T-cell (primary cell): ENCODE measurements at places on chromosomes 7 and 10. TPM values are rescaled to one million over a fixed set of nuclear protein-coding genes. Genes with fewer than 3 reads are reported as not detected.

GRCh38 chr7:3922175-3922635 is 621.2 kb downstream of the SDK1 start:
- no peaks in the 10 kb centered on the region for H3K4me1 ChIP-seq
- H3K27me3 ChIP-seq, result peaks cover 8% of the 10 kb centered on the region
- no peak overlapping the region for H3K27ac ChIP-seq
- no peaks in the 10 kb centered on the region for H3K36me3 ChIP-seq
- DNase-seq, result no peak
- no peak overlapping the region for H3K4me3 ChIP-seq

- no peak overlapping the region for H3K4me3 ChIP-seq
- no peaks in the 10 kb centered on the region for H3K36me3 ChIP-seq
- H3K27ac ChIP-seq, result no peak overlapping the region
- no peaks in the 10 kb centered on the region for H3K4me1 ChIP-seq
- no peaks in the 10 kb centered on the region for H3K27me3 ChIP-seq
Observed at GRCh38 chr7:154985230-154985629, 17.7 kb downstream of the PAXIP1 start.

- H3K27me3 ChIP-seq, result no peaks in the 10 kb centered on the region
- H3K4me1 ChIP-seq, result no peaks in the 10 kb centered on the region
- H3K36me3 ChIP-seq, result no peaks in the 10 kb centered on the region
- DNase-seq, result no peak
- no peak overlapping the region for H3K4me3 ChIP-seq
Observed at GRCh38 chr7:96648784-96649183, 60.9 kb downstream of the SEM1 start.

DNA sequence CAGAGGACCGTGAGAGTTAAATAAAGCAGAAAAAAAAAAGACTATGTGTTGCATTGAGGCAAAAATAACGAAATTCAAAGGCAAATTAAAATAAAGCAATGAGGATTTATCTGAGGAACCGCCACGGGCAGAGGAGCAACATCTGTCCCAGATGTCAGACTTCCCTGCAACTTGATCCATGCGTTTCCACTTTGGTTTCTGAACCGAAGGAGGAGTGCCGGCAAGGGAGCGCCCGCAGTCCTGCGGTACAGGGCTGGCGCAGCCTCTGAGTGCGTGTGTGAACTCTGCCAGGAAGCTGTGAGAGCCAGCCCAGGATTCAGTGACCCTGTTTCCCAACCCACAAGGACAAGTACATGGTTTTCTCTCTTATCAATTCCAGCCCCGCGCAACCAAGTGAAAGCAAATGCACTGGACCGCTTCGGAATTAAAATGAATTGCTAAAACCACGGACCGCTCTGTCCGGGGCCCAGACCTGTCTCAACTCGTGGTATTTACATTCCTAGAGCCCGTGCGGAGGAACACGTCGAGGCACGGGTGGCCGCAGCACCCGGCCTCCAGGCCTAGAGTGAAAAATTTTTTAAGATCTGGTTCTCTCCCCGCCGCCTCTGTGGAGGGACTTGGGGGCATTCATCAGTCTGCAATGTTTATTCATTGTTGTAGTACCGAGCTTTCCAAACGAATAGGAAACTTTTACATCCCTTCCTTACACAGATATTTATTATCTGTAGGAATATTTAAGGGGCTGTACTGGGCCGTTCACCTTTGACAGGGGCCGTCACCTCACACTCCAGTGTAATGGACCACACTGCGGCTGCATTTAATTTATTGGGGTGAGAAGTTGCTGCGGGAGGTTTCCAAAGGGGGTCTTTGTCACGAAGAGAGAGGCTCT is 291.5 kb upstream of the NFE2L3 start:
- DNase-seq, result no peak
- H3K4me1 ChIP-seq, result peaks cover 4% of the 10 kb centered on the region
- H3K4me3 ChIP-seq, result no peak overlapping the region
- no peaks in the 10 kb centered on the region for H3K36me3 ChIP-seq
- peaks cover 68% of the 10 kb centered on the region for H3K27me3 ChIP-seq
- H3K27ac ChIP-seq, result no peak overlapping the region

DNA sequence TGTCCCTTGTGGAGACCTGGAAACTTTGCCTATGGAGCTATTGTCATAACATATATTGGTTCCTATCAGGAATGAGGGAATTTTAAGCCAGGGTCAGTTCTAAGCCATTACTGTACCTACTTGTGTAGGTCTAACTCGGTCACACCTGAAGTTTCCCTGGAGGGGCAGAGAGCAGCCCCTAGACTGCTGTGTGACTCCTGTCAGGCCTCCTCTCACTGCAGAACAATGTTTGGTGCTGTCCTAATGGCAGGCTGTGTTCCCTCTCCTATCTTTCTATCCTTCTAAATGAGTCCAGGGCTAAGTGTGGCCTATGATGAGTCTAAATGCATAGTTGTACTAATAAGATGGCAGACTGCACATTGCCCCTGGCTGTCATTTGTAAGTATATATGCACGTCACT is 14.2 kb downstream of the MBL2 start:
- H3K4me1 ChIP-seq, result no peaks in the 10 kb centered on the region
- no peaks in the 10 kb centered on the region for H3K27me3 ChIP-seq
- DNase-seq, result no peak
- no peak overlapping the region for H3K4me3 ChIP-seq
- no peak overlapping the region for H3K27ac ChIP-seq
- no peaks in the 10 kb centered on the region for H3K36me3 ChIP-seq

The CCDC172 gene
- not detected for total RNA-seq

The UNCX gene
- total RNA-seq, result not detected

The VSIR gene
- 81.4 TPM for total RNA-seq
